ENCODE measurements at places on chromosomes 1 and 21.
A peak's percentile ranks its signal among the peaks of the same experiment; 100 is the strongest.

DNA sequence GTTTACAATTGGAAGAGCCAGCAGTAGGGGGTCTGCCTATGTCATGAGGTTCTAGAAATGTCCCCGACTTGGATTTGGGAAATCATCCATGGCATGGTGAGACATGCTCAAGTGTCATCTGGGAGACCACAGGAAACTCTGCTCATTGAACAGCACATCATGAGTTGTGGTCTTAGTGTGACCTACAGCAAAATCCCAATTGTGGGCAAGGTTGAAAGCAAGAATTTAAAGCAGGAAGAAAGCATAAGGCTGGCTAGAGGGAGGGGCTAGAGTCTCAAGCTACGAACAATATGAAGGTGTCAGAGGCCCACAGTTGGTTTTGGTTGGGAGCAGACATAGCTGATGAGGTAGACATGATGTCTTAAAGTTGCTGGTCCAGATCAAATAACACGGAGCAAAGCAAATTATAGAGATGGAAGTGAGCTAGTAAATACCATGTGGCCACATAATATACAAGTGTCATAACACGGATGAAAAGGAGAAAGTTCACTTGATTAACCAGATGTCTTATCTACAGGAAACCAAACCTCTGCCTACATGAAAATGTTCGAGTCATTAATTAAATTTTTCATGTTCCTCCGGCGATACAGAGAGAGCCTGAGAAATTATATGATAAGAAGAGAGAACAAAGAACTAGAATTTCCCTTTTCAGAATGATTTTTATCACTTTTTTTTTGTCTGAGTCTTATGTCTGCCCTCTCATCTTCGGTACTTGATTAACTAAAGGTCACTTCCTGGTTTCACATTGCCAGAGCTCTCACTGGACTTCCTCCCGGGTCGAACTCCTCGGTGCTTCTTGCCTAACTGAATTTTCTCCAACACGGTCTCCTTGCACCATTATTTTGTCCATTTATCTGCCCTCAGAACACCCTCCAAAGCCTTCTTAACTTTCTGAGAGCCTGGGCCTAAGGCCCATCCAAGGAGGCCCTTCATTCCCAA is 67.5 kb upstream of the DUSP10 start:
- no peak for DNase-seq

DNA sequence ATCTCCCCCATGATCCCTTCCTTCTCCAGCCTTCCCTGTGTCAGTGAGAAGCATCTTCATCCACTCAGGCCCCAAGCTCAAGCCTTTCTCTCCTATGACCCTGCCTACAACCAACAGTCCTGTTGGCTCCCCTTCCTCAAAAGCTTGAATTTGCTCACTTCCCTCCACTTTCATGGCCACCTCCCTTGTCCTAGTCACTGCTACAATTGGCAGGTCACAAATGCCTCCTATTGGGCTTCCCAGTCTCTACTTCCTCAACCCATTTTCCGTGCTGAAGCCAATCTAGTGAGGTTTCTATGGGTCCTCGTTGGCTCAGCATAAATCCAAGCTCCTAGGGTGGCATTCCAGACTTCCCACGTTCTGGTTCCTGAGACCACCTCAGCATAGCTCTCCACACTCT is 40.2 kb upstream of the SLC6A9 start:
- DNase-seq, result no peak

GRCh38 chr1:45044916-45045315 is 32.9 kb downstream of the UROD start:
- DNase-seq, result no peak

DNA sequence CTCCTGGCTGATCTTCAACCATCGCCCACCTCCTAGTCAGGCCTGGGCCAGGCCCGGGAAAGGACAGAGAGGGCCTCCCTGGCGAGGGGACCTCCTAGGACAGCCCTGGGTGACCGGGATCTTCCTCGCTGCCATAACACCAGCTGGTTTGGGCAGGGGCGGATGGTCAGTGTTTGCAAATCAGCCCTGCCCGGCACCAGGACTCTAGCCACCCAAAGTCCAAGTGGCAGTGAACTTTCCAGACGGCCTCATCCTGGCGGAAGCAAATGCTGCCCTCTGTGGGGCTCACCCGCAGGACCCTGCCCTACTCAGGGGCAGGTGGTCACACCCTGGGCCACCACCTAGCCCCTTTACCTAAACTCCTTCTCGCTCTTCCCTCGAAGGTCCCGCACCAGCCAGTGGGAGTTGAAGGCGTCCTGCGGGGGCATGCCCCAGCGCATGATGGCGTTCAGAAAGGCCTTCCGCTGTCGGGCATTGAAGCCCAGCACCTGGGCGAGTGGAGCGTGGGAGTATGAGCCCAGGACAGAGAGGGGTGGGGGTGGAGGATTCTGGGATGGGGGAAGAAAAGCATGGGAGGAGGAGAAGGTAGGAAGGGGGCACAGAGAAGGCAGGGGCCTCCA is 55.3 kb downstream of the CHD5 start:
- no peak for DNase-seq

- DNase-seq, result peak; percentile 41
Measured at GRCh38 chr1:26580116-26580515, 50.6 kb downstream of the RPS6KA1 start.

DNA sequence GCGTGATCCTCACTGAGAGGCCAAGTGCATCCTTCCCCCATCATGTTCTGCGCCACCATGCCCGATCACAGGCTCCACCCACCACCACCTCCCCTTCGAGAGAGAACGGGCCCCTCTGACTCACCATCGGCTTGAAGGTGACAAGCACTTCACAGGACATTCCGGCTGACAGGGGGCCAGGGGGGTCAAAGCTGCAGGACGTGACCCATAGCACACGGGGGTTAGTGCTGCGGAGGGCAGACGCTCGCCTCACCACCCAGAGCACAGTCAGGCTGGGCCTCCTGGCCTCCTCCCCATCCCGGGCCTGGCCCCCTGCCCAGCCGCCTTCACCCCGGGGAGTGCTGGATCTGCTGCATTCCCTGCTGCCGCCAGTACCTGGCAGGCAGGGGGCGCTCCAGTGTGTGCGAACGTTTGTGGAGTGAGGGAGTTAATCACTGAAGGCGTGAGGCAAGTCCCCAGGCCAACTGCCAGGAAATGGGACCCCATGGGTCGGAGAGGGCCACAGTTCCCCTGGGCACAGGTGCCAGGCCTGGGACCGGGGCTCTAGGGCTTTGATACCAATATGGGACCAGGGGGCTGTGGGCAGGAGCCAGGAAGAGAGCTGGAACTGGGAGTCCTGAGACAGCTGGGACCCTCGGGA is 40.9 kb upstream of the TMEM52 start:
- DNase-seq, result peak; percentile 87

DNA sequence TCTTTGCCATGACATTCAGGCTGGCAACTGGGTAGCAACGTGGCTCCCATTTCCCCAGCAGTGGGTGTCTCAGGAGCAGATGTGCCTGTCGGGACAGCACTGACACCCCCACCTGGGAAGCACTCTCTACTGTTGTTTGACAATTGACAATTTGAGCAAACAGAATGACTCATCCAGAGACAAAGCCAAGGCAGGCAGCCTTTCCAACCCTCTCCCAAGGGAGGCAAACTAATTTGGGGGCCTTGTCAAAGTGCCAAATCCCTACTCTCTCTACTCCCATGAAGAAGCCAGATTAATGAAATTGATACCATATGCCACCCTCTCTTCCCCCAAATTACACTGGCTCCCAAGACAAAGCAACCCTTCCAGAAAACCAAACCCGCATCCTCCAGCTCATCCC is 65.6 kb downstream of the GRIK3 start:
- DNase-seq, result no peak

DNA sequence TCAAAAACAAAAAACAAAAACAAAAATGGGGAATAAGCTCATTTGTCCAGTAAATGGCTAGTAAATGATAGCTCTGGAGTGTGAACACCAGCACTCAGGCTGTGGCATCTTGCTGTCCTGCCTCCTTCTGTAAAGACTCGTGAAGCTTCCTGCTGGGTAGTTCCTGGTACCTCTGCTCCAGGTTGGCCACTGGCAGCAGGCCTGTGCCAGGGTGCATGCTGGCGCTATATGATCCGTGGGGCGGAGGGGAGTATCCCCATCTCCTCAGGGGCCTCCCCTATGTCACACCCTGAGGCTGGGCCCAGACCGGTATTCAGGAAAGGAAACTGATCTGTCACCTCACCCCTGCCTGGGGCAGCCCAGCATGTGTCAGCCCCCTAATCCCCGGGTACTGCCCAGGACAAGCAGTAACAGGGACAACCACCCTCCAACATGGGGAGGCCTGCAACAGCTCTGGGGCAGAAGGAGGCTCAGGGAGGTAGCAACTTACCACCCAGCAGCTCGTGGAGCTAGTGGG is 14.1 kb downstream of the ALPL start:
- DNase-seq, result no peak

- DNase-seq, result no peak
Measured at GRCh38 chr1:172697534-172698002, 38.7 kb downstream of the FASLG start.

GRCh38 chr1:115300087-115300876 is 37.8 kb downstream of the NGF start:
- DNase-seq, result no peak

GRCh38 chr1:9382643-9383491 is 90.2 kb downstream of the SPSB1 start:
- DNase-seq, result no peak

DNA sequence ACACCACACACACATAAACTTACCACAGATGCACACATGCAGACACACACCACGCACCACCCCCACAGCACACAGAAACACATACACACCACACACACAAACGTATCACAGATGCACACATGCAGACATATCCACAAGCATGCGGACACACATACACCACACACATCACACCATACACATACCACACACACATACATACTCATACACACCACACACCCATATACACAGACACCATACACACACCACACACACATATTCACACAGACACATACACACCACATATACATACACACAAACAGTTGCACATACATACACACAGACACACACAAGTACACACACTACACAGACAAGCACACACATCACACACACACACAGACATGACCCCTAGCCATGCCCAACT is 37.5 kb upstream of the PDE9A start:
- no peak for DNase-seq

DNA sequence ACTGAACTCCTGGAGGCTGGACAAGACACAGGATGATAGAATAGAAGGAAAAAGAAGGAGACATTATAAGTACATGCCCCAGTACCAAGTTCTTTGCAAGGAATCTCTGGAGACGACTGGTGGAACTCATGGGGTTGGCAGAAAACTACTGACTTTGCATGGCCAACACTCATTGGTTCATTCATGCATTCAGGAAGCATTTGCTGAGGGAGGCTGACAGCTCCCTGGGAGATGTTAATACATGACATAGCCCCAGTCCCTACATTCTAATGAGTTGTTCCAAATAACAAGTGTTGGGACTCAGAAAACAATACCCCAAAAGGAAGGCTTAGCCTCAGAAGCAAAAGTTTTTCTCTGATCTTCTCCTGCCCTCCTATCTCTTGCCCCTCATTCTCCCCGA is 172.8 kb upstream of the IRF2BP2 start:
- no peak for DNase-seq

- peak; percentile 30 for DNase-seq
Measured at GRCh38 chr1:200890818-200891773, 3.6 kb upstream of the INAVA start.

GRCh38 chr1:202656951-202657646 is 53.2 kb downstream of the SYT2 start:
- no peak for DNase-seq

DNA sequence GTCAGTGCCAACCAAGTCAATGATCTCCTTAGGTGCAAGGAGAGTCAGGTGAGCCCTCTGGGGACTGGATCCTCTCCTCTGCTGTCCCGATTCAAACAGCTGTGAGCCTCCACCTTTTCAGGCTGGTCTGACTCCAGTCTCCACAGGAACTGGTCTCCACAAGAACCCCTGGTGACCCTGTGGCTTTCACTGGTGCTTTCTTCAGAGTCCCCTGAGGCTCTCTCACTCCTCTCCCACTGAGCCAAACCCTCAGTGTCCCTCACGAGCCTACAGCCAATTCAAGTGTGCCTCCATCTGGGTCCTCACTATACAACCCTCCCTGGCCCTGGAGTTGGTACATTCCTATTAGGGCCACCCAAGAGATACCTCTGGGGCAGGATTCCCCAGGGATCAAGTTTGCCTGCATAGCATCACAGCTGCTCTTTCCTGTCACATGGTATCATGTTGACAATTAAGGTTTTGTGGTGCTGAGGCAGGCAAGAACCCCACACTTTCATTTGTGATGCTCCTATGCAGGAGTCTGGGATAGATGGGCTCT is 5.2 kb upstream of the NGF start:
- no peak for DNase-seq

DNA sequence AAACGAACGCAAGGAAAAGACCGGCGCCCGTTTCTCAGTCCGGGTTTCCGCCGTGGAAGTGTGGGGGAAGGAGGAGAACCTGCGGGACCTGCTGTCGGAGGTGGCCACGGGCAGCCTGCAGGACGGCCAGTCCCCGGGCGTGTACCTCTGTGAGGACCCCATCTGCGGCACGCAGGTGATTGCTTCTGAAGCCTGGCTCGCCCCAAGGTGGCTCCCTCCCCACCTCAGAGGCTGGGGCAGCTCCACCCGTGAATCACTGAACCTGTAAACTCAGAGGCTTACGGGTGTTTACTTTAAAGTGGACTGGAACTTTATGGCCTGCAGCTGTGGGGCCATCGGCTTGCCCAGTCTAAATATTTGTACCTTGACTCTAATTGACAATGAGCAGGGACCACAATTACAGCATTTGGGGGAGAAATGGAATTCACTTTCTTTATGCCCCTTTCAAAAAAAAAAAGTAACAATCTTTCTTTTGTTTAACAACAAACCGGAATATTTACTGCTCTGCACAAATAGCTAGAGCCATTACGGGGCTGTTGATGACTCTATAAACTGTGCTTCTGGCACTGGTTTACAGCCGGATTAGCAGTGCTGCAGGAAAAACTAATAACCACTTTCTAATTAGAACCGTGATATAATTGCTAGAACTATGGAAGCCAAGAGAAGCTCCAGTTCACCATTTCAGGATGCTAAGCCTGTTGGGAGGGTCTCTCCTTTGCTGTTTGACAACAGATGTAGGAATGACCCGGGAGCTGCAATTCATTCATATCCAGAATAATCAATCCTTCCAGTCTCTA is 454.8 kb downstream of the KIF26B start:
- DNase-seq, result no peak

DNA sequence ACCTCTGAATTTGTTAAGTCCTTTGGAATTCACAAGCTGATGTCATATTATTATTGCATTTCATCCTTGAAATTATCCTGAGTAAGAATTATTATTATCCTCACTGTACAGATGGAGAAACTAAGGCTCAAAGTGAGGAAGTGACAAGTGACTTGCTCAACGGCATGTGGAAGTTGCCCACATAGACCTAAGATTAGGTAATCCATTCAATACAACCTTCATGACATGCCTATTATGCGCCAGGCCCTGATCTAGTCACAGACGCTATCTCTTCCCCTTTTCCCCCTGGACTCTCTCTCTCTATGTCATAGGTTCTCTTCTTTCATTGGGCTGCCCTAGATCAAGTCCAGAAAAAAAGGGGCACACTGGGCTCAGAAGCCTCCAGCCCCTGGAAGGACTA is 84.9 kb upstream of the KCNK2 start:
- DNase-seq, result no peak

- DNase-seq, result no peak
Measured at GRCh38 chr1:46193984-46194570, 4.2 kb downstream of the POMGNT1 start.
